CD4-positive, alpha-beta T cell treated with Interleukin-6 at 100 ng/mL for 8 hours (primary cell): ENCODE measurements at places on chromosomes 11 and 22.
A peak's percentile ranks its signal among the peaks of the same experiment; 100 is the strongest.

GRCh38 chr11:35907648-35908431 is 36.0 kb upstream of the LDLRAD3 start:
- DNase-seq: no peak

DNA sequence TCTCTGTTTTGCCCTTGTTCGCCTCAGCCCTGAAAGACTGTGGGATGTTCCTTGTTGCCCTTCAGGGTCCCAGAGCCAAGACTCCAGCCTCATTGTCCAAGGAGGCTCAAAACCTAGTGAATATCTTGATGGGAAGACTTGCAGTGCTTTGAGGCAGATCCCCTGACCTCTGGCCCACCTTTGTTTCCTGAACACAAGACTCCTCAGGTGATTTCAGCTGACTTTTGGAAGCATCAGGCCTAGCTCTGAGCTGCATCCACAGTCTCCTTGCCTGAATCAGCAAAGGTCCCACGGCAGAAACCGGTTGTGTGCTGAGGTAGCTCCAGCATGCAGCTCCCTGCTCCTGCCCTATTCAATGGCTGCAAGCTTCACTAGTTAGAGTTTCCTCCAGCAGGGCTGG is 159.3 kb upstream of the B3GAT1 start:
- DNase-seq: no peak

DNA sequence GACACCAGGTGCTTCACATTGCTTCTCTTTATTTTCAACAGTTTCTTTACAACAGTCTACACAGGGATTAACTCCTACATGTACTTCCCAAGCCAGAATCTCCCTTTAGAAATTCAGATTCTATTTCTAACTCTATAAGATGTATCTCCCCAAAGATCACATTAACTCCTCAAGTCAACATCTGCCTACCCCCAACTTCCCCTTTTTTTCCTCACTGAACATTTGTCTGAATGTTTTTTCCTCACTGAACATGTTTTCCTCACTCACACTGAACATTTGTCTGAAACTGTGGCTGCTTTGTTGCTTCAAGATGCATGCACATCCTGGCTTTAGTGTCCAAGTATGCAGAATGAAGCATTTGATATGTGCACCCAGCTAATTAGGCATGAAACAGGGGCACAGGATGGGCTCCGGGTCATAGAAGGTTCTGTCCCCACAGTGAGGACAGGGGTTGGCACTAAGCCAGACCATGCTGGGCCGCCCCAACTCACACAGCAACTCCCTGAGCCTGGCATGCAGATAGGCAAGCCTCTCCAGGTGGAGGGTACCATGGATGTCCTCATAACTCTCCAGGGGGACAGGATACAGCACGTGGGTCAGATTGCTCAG is 11.3 kb downstream of the PRAME start:
- no peak for DNase-seq

- no peak for DNase-seq
Observed at GRCh38 chr11:66267039-66267378, 1.4 kb upstream of the RAB1B start.

DNA sequence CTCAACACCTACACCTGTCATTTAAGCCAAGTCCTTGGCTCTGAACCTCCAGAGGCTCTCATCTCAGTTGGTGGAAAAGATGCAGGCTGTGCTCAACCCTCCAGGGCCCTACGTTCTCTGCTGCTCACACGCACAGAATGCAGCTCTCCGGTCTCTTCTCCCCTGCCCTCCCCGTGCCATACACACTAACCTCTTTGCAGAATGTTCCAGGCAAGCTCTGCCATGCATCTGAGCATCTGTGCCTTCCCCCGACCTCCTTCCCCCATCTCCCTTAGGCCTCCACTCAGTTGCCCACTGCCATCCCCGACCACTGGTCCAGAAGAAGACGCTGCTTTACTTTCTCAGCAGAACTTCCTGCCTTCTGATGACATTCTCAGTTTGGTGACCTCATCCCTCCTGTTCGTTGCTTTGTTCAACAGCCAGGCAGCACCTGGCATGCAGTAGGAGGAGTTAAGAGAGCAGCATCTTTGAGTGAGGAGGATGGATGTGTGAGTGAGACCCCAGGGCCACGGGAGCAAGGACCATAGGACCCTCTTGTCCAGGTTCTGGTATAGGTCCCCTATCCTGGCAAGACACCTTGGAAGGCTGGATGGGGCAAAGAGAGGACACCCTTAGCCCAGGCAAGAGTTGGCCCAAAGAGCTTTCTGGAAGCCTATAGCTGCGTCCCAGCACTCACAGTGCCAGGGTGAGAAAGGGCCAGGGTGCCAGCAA is 598.0 kb downstream of the BRD1 start:
- no peak for DNase-seq

DNA sequence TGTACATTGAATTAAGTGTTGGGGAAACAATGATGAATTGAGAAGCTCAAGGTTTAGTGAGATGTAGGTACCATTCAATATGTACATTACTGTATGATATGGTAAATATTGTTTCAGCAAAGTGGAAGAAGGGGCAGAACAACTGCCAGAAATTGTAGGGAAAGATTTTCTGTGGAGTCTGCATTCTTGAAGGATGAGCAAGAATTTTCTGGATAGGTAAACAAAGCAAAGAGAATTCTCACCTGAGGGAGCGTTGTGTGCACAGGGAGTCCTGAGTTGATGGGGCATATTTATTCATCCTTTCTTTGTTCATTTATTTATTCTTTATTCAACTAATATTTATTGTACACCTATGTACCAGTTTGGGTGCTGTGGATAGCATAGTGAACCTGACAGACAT is 83.2 kb downstream of the TMEM135 start:
- DNase-seq: no peak

GRCh38 chr11:3893311-3893710 is 37.8 kb downstream of the STIM1 start:
- DNase-seq: no peak

DNA sequence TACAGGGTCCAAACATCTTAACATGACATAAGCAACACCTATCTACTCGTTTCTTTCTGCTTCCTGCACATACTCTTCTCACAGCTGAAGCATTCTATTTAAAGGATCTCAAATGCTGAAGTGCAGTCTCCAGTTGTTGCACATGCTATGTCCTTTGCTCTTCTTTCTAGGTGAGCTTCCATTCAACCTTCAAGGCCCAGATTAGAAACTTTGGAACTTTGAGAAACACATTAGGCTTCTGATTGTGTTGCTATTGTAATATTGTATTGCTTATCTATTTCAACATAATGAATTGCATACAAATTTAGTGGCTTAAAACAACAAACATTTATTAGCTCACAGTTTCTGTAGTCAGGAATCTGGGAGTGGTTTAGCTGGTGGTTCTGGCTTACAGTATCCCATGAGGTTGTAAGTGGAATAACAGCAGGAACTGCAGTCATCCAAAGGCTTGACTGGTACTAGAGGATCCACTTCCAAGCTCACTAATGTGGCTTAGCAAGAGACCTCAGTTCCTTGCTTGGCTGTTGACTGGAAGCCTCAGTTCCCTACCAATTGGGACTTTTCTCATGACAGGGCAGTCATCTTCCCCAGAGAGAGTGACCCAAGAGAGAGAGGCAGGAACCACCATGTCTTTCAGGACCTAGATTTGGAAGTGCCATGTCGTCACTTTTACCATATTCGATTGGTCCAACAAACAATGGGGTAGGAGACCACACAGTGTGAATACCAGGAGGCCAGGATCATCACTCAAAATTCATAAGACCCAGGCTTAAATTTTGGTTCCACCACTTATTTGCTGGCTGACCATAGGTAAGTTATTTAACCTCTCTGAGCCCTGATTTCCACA is 27.2 kb upstream of the RASSF10 start:
- DNase-seq: no peak

GRCh38 chr11:57479021-57479663 is 18.8 kb downstream of the RTN4RL2 start:
- no peak for DNase-seq

DNA sequence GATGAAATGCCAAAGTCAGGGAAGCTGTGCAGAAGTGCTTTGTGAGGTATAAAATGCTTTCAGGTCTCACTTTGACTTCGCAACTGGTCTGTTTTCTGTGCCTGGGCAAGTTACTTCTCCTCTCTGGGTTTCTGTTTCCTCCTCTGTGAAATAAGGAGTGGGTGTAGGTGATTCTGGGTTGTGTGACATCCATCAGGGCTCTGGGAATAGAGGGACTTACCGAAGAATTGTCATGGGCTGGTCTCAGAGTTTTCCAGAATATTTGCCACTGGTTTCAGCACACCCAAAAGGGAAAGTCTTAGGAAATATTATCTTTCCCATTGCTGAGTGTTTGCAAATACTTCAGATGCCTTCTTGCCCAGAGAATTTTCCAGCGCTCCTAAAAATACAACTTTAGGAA is 118.4 kb downstream of the KIAA1671 start:
- no peak for DNase-seq

- no peak for DNase-seq
Observed at GRCh38 chr22:30244066-30244465, 2.5 kb downstream of the LIF start.

DNA sequence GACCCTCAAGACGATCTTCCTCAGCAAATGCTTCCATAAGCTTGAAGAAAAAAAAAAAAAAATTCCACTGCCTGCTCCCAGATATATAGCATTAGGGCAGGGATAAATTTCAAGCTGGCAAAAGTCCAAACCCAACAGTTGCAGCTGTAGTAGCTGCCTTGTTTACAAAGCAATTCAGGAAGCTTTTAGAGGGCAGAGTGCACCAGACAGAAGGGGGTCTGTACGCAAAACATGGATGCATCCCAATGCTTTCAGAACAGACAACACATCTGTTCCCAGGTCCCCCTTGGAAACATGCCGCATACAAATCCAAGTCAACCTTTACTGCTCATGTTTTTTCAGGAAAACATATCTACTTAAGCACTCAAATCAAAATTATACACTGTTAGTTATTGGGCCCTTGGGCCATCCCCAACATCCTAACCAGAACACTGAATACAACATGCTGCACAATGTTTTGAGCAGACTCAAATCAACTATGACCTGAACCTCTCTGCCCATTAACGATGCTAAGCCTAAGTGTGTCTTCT is 94.5 kb downstream of the CADM1 start:
- no peak for DNase-seq

GRCh38 chr11:102494216-102494615 is 36.3 kb downstream of the MMP7 start:
- DNase-seq: no peak

- no peak for DNase-seq
Observed at GRCh38 chr11:82782825-82783374, 49.2 kb upstream of the FAM181B start.

DNA sequence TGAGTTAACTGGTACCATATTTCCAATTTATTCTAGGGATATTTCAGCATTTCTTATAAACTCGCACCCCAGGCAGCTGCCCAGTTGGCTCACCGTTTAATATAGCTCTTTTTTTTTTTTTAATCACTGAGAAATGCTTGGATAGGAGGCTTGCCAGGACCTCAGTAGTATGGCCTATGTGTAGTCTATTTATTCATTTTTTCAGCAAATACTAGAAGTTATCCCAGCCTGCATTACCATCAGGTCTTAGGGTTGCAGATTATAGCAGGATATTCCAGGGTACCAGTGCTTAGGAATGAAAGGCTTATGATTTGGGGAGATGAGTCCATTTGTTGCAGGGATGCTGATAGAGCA is 26.6 kb downstream of the PARVA start:
- no peak for DNase-seq

- DNase-seq: no peak
Observed at GRCh38 chr11:129639300-129639699, 176.3 kb upstream of the TMEM45B start.

GRCh38 chr11:95521133-95521542 is 268.4 kb downstream of the FAM76B start:
- DNase-seq: no peak

GRCh38 chr11:129815596-129816461 is at the start of gene TMEM45B:
Gene TMEM45B (plus strand): TSS chr11:129815848. CDS start chr11:129852483, 36,635 bp downstream.
- peak; percentile 20 for DNase-seq

- DNase-seq: no peak
Observed at GRCh38 chr11:123475469-123475868, 45.4 kb downstream of the GRAMD1B start.

- DNase-seq: no peak
Observed at GRCh38 chr11:73186294-73186850, 31.7 kb upstream of the P2RY2 start.
